Ascending aorta (tissue), 2 donors: ENCODE measurements at places on chromosomes 11 and 22. TPM values are rescaled to one million over a fixed set of nuclear protein-coding genes. Genes with fewer than 3 reads are reported as not detected.

The P2RY6 gene
- total RNA-seq = 8.8 TPM

The USP2 gene
- total RNA-seq = not detected

The ISX gene
- total RNA-seq = not detected

The GRM5 gene
- total RNA-seq = 10.2 TPM

The CLMP gene
- 70.6 TPM for total RNA-seq

The SLC5A1 gene
- not detected for total RNA-seq

The PKP3 gene
- total RNA-seq = not detected

The GRAP2 gene
- total RNA-seq = not detected

The FAM111B gene
- not detected for total RNA-seq

The CDCA5 gene
- not detected for total RNA-seq

The ELFN2 gene
- total RNA-seq = not detected

The C1QTNF5 gene
- 95.8 TPM for total RNA-seq

The HTR3B gene
- total RNA-seq = not detected

The WNT7B gene
- not detected for total RNA-seq

The GGTLC2 gene
- total RNA-seq = not detected
